ENCODE measurements at places on chromosomes 1 and 21.

DNA sequence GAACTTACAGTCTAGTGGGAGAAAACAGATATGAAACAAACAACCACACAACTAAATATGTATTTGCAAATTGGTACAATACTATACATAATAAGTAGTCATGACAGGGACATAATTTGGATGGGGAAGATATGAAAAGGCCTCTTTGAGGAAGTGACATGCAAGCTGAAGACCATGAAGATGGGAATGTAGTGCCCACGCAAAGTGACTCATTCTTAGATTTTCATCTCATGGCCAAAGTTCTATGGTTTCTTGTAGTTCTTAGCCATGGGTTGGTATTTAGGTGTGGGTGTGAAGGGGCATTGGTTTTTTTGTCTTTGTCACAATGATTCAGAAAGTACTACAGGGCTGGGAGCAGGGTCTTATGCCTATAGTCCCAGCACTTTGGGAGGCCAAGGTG lies 105.4 kb upstream of the FAM78B start:
- DNase-seq = no peak

GRCh38 chr21:16969636-16970035 lies 543.2 kb upstream of the CXADR start:
- no peak for DNase-seq

DNA sequence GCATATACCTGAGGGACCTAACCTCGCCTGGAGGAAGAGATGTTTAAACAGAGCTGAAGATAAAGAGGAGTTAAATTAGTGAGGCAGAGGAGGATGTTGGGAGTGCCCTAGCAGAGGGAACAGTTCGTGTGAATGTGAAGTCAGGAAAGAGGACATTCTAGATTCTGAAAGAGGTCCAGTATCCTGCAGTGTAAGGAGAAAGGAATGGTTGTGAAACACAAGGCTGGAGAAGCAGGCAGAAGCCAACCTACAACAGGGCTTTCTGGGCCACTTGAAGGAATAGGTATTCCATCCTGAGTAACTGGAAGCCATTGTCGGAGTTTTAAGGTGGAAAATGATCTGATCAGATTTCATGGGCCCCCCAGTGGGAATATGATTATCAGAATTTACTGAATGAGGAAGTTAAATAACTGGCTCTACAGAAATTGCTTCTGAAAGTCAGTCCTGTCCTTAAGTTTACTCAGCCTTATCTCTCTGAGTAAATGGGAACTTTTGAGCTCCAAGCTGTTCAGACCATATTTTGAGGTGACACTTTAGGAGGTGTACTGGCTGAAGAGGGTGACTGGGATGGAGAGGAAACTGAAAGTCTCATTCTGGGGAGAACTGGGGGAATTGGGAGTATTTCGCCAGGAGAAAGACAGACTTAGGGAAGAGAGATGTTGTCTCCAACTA lies 24.4 kb upstream of the FAAH start:
- no peak for DNase-seq

DNA sequence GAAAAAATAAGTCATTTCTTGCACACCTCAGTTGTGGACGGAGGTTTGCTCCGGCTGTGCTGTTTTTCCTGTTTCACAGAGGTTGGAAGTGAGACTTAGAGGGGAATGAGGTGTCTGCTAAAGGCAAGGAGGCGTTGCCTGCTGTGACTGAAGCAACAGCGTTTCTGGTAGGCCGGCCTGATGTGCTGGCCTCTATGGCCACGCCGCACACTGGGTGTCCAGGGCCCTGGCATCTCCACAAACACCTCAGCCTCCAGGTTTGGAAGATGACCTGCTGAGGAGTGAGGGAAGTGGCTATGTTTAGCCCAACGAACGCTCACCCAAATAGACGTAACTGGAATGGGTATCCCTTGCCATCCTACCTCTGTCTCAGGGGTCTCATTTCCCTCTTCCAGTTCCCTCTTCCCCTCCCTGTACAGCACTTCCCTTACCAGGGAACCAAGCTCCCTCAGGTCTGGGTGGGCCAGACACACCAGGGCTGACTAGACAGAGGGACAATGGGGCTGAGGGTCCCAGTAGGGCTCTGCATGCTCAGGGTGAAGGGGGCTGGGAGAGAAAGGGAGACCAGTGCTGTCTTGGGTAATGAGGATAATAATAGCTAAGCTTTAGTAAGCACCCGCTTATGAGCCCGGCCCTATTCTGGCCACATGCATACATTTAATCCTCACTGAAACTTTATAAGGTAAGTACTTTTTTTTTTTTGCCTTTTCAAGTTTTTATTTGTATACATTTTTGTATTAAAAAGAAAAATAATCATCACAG lies 11.9 kb downstream of the CACNA1S start:
- no peak for DNase-seq

GRCh38 chr1:5570931-5571330 lies 421.3 kb downstream of the NPHP4 start:
- DNase-seq = no peak

DNA sequence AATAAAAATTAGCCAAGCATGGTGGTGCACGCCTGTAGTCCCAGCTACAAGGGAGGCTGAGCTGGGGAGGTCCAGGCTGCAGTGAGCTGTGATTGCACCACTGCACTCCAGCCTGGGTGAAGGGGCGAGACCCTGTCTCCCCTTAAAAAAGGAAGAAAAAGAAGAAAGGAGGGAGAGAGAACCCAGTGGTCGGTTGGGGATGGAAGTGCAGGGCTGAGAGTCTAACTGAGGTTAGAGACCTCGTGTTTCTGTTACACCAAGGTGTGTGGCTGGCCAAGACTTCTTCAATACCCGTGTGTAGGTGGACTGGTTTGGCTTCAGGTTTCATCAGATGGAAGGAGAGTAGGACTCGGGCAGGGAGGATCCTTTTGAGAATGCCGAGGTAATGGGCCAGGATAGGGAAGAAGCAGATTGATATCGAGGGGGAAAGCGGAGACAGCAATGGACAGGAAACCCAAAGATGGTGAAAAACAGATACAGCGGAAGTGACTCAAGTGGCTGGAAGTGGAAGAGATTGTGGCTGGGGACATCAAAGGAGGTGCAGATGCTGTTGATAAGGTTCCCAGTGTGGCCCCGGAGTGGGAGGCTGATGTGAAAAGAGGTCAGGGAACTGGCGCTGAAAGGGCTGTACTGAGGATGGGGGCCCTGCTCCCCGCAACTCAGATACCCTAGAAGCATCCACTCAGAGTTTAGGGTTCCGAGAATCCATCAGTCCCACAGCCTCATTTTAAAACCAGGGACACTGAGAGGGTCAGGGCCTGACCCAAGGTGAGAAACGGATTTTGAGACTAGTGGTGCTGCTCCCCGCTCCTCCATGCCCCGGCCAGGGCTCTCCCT lies 681 bp upstream of the UBXN10 start:
- peak; percentile 15 for DNase-seq

DNA sequence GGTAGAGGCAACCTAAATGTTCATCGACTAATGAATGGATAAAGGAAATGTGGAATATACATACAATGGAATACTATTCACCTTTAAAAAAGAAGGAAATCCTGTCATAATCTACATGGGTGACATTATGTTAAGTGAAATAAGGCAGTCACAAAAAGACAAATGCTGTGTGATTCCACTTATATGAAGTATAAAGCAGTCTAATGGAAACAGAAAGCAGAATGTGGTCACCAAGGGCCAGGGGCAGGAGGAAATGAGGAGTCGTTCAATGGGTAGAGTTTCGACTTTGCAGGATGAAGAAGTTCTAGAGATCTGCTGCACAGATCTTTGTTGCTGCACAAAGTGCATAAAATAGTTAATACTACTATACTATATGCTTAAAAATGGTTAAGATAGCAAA lies 7.8 kb downstream of the DIPK1A start:
- DNase-seq = no peak

DNA sequence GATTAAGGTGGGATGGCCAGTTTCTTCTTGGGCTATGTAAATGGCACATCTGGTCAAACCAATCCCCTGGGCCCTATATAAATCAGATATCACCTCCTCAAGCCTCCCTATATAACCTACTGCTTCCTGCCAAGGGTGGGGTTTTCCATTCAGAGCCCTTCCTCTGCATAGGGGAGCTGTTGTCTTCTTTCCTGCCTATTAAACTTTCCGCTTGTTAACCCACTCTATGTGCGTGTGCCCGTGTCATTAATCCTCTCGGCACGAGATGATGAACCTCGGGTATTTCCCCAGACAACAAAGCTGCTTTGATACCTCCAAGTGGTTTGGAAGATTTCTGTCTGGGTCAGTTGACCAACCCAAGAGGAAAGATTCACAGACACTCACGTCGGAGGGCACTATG lies 19.3 kb upstream of the SERTAD4 start:
- DNase-seq = no peak

DNA sequence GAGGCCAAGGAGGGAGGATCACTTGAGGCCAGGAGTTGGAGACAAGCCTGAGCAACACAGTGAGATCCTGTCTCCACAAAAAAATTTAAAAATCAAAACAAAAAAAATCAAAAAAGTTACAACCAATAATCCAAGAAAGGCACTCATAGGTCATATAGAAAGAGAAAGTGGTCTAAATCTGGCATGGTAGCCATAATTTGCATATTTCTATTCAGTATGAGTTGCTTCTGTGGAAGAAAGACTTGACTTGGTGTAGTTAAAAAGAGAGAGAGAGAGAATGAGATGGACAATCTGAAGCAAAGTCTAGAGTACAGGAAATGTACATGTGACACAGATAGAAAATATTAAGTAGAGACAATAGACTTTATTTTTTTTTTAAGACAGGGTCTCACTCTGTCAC lies 22.5 kb downstream of the JMJD4 start:
- no peak for DNase-seq

GRCh38 chr1:1420654-1421141 lies 378 bp downstream of the ANKRD65 start:
- DNase-seq = no peak

DNA sequence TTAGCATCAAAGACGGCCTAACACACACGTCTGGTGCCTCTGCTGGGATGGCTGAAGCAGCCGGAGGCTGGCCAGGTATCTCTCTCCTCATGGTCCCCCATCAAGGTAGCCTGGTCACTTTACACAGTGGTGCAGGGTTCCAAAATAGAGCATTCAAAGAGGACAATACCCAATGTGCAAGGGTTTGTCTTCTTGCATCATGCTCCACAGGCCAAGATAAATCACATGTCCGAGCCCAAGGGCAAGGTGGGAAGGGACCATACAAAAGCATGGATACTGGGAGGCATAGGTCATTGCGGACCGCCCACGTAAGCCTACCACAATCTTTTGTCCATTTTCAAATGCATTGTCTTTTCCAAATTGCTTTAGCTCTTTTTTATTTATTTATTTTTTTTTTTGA lies 23.8 kb upstream of the TINAGL1 start:
- no peak for DNase-seq

DNA sequence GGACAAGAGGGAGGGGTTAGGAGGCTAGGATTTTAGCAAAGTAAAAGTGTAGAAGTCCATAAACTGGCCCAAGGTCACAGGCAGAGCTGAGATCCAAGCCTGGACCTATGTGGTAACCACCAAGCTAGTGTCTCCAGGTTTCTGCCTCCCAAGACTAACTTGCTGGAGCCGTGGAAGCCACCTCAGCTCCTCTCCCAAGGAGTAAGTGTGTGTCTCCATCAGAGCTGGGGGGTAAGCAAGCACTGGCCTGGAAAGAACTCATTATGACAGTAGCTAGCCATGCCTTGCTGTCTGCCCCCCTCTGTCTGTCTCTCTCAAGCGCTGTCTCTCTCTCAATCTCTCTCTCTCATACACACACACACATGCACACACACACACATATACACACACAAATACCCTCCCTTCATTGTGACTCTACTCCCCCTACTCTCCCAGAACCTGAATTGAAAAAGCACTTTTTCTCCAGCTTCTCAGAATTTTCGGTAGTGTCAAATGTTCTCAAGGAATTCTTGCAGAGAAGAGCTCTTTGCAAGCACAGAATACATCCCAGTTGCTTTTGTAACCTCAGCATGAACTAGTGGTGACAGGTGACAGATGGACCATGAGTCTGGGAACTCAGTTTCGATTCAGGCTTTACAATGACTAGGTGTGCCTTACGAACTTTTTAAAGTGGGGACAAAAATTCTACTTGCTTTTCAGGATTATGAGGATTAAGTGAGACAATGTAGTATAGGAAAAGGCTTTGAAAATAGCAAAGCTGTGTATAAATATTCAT lies 238.0 kb upstream of the FGGY start:
- DNase-seq = no peak

GRCh38 chr1:205304046-205304694 lies 17.4 kb downstream of the NUAK2 start:
- DNase-seq = no peak

DNA sequence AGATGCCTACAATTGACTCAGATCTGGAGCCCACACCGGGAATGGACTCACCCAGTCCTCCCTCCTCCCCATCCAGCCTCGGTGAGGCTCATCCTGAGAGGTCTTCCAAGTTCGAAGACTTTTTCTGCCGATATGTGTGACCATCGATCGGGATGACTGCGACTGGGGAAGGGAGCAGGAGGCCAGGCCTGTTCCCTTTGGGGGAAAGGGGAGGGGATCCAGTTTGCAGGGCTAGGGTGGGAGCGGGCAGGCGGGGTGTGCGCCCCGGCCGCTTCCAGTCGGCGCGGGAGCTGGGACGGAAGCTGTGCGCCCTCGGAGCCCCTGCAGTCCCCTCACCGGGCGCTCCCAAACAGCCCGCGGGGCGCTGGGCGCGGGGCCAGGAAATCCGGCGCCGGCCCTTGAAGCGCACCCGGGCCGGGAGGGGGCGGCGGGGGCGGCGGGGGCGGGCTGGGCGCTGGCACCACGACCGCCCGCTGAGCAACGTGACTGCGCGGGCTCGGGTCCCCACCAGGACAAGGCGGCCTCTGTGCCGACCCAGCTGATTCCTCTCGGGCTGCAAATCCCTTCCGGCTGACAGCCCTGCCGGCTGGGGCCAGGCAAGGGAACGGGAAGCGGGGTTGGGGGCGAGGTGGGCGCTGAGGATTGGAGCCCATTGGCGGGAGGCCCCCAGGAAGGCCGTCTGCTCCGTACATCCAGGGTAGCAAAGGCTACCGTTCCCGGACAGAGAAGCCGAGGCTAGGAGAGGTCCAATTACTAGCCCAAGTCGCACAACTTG lies 103.9 kb downstream of the EBNA1BP2 start:
- peak; percentile 13 for DNase-seq

GRCh38 chr1:98651116-98651632 lies 10.3 kb upstream of the SNX7 start:
- no peak for DNase-seq

GRCh38 chr1:9112961-9113880 lies 15.7 kb downstream of the GPR157 start:
- DNase-seq = no peak

DNA sequence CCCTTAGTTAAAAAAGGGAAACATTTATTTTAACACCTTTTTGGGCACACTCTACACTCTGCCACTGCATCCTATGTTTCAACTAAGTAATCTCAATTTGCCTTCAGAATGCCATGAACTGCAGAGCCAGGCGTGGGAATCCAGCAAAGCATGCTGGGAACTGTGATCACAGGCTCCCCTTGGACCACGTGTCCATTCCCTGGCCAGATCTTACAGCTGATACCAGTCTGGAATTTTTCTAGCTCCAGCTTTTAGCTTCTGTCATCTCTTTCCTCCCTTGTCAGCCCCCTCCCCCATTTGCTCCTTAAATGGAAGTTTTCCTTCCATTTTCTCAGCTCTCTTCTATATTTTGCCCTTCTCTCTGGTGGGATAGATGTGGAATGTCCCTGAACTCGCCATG lies 29.4 kb downstream of the RCSD1 start:
- no peak for DNase-seq

All from activated CD4-positive, CD25-positive, alpha-beta regulatory T cell (primary cell).